Neural crest cell (in vitro differentiated cells): ENCODE measurements at places on chromosomes 1 and 21. TPM values are rescaled to one million over a fixed set of nuclear protein-coding genes. Genes with fewer than 3 reads are reported as not detected.

- DNase-seq, result no peak
Observed at GRCh38 chr21:37821092-37821491, 95.2 kb downstream of the KCNJ6 start.

DNA sequence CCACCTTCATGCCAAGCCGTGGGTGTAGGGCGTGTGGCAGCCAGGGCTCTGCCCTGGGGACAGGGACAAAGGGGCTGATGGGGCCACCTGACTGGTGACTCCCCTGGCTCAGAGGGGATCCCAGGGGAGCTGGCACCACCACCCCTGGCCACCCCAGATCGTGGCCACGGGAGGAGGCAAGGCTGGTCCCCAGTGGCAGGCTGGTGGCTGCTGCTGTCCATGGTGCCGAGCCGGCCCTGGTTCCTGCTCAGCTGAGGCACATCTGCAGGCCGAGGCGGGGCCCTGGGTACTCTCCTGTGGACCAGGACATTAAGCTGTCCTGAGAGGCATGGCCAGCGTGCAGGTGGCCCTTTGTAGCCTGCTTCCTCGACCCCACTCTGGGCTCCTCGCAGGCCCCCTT is 6.5 kb downstream of the PLCH2 start:
- DNase-seq, result no peak

CFHR5 gene
- not detected in 2 replicates for total RNA-seq

NLRP3 gene
- 0.07 TPM in 2 replicates for total RNA-seq
